Activated CD8-positive, alpha-beta T cell treated with anti-CD3 and anti-CD28 coated beads, Interleukin-2, amount 10 ng/mL, durations not matched to agents 7 days and 5 days (primary cell): ENCODE measurements at places on chromosomes 1 and 21. TPM values are rescaled to one million over a fixed set of nuclear protein-coding genes. Genes with fewer than 3 reads are reported as not detected.

GRCh38 chr1:95467036-95467435 is 233.0 kb downstream of the RWDD3 start:
- DNase-seq, result no peak

- peak; percentile 65 for DNase-seq
Measured at GRCh38 chr1:168234846-168235547, 9.2 kb downstream of the SFT2D2 start.

DNA sequence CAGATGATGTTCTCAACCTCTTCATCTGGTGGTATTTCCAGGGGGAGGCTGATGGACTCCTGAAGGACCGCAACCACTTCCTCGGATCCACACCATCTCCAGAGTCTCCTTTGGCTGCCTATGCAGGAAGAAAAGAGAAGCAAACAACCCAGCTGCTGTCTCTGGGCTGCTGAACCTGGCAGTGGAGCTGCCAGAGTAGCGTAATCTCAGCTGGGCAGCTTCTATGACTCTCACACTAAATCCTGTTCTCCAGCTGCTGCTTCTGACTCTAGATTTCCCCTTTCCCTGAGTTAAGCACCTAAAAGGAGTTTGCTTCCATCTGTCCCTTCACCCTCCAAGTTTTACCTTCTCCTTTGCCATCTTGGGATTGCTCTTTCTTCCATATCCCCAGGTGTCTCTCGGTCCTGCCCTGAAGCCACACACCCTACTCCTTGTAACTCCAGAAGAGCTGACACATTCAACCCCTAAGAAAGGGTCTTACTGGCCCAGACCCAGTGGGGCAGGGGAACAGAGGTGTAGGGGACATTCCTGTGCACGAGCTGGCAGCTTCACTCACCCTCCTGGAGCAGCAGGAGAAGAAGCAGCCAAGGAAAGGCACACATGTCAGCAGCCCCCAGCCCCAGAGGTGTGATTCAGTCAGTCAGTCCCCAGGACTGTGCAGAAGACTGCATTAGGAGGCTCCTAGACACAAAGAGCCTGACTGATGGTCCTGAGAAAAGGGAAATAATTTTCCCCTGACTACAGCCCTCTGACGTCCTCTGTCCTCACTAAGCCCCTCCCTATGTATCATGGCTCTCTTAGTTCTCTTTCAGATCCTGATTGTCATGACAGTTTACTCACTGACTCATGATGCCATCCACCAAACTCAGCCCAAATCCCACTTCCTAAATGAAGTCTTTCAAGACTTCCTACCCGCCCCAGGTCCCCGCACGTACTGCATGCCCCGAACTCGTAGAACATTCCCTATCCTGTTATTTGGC is at the start of gene SLAMF9:
TSS of gene SLAMF9 (minus strand) at position 702 of the 980 bp plus-strand sequence. CDS start at position 602, 100 bp downstream.
- DNase-seq, result no peak

DNA sequence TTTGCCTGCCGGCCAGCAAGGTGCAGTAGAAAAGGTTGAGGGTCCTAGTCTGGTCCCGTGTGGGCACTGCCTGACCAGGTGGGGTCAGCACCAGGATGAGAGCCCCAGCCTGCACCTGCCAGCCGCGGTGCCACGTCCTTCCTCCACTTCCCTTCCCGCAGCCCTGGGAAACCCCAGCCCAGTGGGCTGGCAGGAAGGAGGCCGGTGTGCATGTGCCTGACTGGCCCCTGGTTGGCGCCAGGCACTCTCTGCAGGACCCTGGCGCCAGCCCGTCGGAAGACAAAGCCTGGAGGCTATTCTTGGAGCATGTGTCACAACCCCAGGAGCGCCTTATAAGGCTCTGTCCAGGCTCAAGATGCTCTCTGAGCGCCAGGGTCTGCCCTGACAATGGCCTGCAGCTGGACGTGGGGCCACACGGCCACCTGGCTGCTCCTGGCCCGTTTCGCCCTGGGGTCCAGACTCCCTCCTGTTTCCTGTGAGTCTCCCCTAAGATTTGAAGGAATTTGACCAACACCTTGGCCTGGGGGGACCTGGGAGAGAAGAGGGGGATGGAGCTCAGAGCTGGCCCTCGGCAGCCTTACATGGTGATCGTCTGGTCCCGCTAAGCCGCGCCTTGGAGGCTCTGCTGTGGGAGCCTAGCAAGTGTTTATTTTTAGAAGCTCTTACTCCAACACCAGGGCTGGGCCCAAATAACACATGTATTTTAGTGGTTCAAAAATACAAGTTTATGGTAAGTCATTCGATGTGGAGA is 31.9 kb upstream of the POFUT2 start:
- DNase-seq, result no peak

DNA sequence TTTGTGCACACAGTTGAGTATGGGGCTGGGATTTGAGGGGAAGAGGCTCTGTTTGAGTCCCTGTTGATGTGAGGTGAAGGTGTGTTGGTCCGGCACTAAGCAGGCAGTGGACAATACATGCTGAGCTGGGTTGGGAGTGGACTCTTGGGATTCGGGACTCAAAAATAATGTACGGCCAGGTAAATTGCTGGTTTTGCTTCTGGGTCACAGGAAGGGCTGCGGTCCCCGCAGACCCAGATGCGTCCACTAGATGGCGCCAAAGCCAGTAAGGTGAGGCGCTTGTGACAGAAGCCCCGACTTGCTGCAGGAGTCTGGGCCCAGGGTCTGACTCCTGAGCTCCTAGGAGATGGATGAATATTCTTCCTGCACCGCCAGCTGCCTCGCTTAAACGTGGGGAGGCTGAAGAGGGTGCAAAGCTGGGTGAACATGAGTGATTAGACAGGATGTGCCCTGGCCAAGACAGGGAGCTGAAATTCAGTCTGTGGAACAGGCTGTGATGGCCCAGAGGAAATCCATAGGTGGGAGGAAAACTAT is 61.4 kb downstream of the ACBD3 start:
- peak; percentile 92 for DNase-seq

DNA sequence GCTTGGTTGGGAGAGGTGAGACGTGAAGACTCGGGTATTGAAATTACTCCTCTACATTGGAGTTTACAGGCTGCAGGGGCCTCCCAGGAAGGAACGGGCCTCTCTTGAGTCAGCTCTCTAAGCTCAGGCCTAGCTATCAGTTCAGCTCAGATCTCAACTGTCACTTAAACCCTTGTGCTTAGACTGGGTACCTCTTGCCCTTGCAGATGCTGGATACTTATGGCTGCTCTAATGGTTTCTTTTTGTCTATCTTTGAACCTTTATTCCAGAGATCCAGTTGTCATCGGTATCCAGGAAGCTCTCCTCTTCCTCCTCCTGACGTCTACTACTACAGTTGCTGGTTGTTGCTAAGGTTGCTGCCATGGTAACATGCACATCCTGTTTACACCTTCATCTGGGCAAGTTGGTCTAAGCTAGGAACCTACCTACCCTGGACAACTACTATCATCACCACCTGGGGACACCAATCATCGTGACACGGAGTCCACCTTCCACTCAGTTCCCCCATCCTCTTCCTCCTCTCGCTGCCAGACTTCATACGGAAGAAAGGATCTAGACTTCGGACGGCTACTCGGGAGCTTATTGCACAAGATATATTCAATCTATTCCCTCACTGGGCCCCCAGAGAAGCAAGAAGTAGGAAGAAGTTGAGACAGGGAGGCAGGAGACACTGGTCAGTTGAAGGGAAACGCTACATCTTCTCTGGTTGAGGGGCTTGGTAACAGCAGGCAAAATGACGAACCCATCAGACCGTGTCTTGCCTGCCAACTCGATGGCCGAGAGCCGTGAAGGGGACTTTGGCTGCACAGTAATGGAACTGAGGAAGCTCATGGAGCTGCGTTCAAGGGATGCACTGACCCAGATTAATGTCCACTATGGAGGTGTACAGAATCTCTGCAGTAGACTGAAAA is 56.1 kb downstream of the ATP2B4 start:
- peak; percentile 82 for DNase-seq

DNA sequence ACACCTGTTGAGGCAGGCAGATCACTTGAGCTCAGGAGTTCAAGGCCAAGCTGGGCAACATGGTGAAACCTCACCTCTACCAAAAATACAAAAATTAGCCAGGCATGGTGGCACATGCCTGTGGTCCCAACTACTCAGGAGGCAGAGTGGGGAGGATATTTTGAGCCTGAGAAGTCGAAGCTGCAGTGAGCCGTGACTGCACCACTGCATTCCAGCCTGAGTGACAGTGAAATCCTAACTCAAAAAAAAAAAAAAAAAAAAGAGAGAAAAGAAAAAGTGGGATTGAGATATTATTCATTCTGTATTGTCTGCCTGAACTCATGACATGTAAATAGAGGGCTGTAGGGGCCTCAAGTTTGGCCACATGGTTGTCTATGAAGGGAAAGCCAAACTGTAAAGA is 37.3 kb downstream of the WNT2B start:
- DNase-seq, result no peak

DNA sequence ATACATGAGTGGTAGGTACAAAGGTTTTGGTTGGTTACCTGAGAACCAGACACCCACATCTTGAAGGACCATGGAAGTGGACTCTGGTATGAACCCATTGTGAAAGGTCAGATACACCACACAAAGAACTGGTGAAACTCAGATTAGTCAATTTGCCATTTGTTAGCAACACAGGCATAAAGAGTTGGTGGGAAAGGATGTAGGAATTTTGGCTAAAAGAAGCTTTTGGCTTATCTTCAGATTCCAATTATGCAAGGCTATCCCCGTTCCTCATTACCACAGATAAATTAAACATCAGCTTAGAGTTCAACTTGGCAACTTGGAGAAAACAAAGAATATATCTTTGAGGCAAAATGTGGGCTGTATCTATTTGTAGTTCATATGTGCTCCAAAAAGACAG is 87.0 kb upstream of the IRF2BP2 start:
- no peak for DNase-seq

GRCh38 chr1:97254731-97255463 is 533.3 kb downstream of the PTBP2 start:
- no peak for DNase-seq

DNA sequence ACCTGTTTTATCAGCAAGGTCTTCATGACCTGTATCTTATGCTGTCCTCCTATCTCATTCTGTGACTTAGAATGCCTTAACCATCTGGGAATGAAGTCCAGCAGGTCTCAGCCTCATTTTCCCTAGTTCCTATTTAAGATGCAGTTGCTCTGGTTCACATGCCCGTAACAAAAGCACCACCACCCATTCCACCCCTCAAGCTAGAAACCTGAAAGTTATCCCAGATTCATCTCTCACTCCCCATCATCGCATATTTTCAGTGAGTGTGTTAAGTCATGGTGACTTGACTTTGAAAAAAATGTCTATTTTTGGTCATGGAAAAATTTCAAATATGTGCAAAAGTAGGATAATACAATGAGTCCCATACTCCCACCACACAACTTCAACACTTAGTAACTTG is 11.7 kb downstream of the HMGN2 start:
- no peak for DNase-seq

DNA sequence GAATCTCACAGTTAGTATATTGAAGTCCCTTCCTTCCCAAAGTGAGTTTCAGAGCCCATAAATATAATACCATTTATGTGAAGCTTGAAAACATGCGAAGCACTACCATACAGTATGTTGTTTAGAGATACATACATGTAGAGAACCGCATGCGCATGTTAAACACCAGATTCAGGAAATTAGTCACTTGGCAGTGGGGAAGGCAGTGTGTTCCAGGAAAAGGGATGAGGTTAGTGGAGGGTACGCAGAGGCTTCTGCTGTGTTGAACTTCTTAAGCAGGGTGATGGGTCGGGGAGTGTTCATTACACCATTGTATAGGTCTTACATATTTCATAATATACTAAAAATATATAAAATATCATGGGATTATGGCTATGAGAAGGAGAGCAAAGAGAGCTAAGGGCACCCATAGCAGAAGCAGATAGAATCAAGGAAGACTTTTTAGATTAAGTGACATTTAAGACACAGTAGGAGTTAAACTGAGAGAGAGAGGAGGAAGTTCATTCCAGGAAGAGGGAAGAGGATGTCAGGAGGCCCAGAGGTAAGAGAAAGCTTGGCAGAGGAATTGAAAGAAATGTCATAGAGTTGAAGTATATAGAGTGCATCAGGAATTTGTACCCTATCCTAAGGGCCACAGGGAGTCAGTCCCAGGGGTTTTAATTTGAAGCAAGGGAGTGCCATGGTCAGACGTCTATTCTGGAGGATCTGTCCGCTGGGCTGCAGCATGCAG is 43.5 kb upstream of the SARS1 start:
- DNase-seq, result no peak

GRCh38 chr21:37297364-37297763 is 30.2 kb upstream of the VPS26C start:
- no peak for DNase-seq

Gene SASS6
- total RNA-seq, result 16.4 TPM

Gene NBPF3
- total RNA-seq, result 5.7 TPM

Gene NOC2L
- 61.7 TPM for total RNA-seq

Gene ECE1
- total RNA-seq, result 72.5 TPM

Gene COL9A2
- 2.5 TPM for total RNA-seq

Gene FCAMR
- not detected for total RNA-seq

Gene WRAP73
- total RNA-seq, result 36.7 TPM

Gene OR2L3
- not detected for total RNA-seq

Gene MKNK1
- total RNA-seq, result 68.9 TPM

Gene MROH9
- not detected for total RNA-seq

Gene LCE4A
- not detected for total RNA-seq

Gene FCRL1
- total RNA-seq, result not detected
